Stimulated activated CD8-positive, alpha-beta memory T cell treated with anti-CD3 and anti-CD28 coated beads, Interleukin-7, amount 100 ng/mL, for 1 hour (primary cell): ENCODE measurements at places on chromosomes 7 and 10.

- DNase-seq: no peak
Observed at GRCh38 chr7:128352153-128352537, 8.4 kb upstream of the RBM28 start.

GRCh38 chr10:20622531-20623211 is 274.4 kb downstream of the NEBL start:
- no peak for DNase-seq

DNA sequence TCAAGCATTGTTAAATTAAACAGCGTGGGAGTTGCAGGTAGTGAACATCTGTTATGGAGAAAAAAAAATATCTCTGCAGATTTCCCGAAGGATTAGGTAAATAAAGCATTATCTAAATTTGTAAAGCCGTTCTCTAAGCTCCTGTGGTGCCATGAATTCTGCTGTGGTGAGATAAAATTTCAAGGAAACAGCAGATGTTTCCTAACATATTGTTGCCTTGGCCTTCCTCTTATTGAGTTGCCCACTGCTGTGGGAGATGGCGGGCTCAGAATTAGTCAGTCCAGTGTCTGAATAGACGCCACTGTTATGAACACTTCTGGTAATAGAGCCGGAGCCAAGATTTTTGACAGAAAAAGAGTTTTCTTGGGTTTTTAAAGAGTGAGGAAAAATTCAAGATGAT is 82.6 kb upstream of the ELMO1 start:
- no peak for DNase-seq

- DNase-seq: no peak
Observed at GRCh38 chr7:143992670-143993069, 7.5 kb upstream of the OR6B1 start.

DNA sequence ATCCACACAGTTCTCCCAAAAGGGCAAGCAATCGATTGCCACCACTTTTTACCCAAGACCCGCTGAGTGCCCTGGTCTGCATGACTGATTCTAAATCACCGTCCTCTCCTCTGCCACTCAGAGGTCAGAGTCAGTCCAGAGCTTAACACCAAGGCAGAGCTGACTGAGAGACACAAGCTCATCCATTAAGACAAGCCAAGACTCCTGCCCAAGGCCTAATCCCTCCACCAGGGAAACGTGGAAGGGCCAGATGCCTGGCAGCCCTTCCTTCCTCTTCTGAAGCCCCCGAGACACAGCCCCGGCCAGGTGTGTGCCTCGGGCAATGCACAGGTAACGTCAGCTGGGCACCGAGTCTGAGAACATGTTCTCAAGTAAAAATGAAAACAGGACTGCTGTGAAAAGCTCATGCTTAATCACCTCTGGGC is 51.7 kb downstream of the DIP2C start:
- DNase-seq: no peak
